ENCODE measurements at places on chromosomes 12 and 14.

DNA sequence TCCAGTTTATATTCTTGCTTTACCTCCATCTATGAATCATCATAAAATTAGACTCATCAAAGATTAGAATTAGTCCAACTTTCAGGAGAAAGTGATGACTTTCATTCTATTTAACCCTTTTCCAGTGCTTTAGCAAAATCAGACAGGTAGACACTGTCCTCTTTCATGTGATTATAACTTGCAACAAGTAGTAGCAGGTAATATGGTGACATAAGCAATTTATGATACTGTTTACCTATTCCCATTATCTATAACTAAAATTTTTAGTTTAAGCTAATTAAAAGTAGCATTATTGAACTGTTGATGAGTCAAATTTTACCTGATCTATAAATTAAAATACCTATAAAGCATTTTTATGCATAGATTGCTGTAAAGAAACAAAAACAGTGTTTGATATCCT, 351.6 kb downstream of the SEC23A start:
- no peak for DNase-seq

DNA sequence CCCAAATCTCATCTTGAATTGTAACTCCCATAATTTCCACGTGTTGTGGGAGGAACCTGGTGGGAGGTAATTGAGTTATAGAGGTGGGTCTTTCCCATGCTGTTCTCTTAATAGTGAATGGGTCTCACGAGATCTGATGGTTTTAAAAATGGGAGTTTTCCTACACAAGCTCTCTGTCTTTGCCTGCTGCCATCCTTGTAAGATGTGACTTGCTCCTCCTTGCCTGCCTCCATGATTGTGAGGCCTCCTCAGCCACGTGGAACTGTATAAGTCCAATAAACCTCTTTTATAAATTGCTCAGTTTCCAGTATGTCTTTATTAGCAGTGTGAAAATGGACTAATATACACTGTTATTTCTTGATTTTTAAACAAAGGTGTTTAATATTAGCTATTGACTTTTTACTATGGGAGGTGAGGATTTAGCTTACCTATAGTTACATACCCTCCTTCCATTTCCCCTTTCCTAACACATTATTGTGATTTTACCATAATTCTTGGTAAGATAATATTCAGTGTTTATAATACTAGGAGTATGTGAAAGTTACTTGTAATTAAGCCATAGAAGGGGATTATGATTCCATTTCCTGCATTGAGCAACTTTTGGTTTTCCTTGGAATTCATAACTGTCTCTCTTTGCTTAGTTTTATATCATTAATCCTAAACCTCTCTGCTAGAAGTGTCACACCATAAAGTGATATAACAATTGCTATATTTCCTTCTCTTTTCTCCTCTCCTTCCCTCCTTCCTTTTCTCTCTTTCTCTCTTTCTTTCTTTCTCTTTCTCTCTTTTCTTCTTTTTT, 151.0 kb upstream of the KRAS start:
- DNase-seq, result no peak

- no peak for DNase-seq
Measured at GRCh38 chr14:103221781-103222358, 98.6 kb downstream of the TNFAIP2 start.

DNA sequence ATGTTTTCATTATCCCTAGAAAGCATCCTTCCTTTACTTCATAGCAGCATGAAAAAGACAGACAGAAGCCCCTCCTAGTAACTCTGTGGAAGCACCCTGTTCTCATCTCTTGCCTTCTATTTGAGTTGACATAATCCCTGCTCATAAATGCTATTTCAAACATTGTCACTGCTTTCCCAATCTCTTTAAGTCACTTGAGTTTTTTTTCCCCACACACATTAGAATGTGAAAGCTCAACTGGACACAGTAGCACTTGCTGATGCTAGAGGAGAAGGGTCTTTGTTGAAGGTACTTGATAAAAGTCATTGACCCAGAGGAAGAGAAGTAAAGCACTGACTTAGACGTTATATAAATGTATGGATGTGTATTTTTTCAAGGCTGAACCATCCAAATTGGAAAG, 3.0 kb downstream of the E2F7 start:
- DNase-seq, result no peak

DNA sequence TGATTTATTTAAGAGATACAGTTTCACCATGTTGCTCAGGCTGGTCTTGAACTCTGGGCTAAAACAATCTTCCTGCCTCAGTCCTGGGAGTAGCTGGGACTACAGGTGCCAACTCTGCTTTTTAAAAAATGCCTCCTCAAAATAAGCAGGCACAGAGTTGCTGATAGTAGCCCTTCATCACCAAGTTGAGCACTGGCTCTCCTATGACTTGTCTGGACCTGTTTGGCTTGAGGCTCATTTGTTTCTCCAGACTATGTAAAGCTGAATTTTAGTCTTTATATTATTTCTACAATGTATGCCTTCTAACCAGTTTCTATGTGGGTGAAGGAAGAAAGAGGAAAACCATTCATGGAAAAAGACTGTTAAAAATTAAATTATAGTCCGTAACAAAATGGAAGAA, 39.5 kb upstream of the RAD51AP1 start:
- DNase-seq, result no peak

- DNase-seq, result no peak
Measured at GRCh38 chr14:99009871-99010270, 262.1 kb downstream of the BCL11B start.
